ENCODE measurements at places on chromosomes 2 and 18.

- DNase-seq, result no peak
These were observed 67.3 kb upstream of the TEX51 start for GRCh38 chr2:126831234-126832005.

- no peak for DNase-seq
These were observed 48.0 kb upstream of the ANXA4 start for GRCh38 chr2:69693775-69694450.

DNA sequence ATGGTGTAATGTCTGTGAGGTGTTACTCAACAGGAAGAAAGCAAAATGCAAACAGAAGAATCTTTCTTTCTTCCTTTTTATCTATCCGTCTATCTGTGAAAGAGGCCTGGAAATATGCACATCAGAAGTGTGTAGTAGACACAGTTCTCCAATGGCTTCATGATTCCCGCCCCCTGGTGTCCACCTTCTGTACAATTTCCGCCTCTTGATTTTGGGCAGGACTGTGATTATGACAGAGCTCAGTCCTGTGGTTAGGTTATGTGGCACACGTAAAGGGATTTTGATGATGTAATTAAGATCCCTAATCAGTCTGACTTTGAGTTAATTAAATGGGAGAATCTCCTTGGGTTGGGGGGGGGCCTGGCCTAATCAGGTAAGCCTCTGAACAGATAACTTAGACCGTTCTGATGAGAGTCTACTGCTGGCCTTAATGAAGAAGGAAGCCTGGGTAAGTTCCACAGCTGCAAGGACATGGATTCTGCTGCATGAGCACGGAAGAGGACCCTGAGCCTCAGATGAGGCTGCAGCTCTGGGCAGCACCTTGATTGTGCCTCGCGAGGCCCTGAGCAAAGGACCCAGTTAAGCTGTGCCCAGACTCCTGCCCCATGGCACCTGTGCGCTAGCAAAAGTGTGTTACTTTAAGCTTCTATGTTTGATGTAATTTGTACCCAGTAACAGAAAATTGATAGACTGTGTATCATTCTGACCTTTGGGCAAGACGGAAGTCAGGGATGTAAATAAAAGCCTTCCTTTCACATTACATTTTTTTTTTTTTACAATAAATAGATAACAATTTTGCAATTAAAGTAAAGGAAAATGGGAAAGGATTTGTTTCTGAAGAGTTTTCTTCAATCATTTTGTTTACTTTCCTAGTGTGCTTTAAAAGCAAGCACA, 11.3 kb upstream of the KCNF1 start:
- DNase-seq, result peak; percentile 76

GRCh38 chr2:177192788-177193187, 19.8 kb upstream of the HNRNPA3 start:
- no peak for DNase-seq

GRCh38 chr2:190726255-190726654, 77.4 kb downstream of the NAB1 start:
- DNase-seq, result no peak

All from WERI-Rb-1 (cell line).